ENCODE measurements at places on chromosomes 4 and X. TPM values are rescaled to one million over a fixed set of nuclear protein-coding genes. Genes with fewer than 3 reads are reported as not detected.

The TIGD4 gene
- 0.92 TPM for total RNA-seq

The GAGE2A gene
- total RNA-seq: not detected

The EMCN gene
- 13.9 TPM for total RNA-seq

The SHROOM2 gene
- 13.1 TPM for total RNA-seq

The CNKSR2 gene
- 0.86 TPM for total RNA-seq

The NLGN4X gene
- total RNA-seq: 3.6 TPM

The CD99L2 gene
- 35.2 TPM for total RNA-seq

The SORCS2 gene
- 1.7 TPM for total RNA-seq

The GPR173 gene
- total RNA-seq: 1.4 TPM

The TLR10 gene
- total RNA-seq: 0.98 TPM

The EDNRA gene
- 9.7 TPM for total RNA-seq

The ZNF81 gene
- 10.4 TPM for total RNA-seq

The FAM133A gene
- not detected for total RNA-seq

The ARMCX4 gene
- 12.7 TPM for total RNA-seq

GRCh38 chr4:68895561-68896198, 55.9 kb downstream of the UGT2A3 start:
- no peak for DNase-seq

GRCh38 chrX:48071064-48071985, at the start of gene ZNF630:
ZNF630 (minus strand) TSS chrX:48071640; CDS start chrX:48066886, 4,754 bp downstream.
- DNase-seq: peak; percentile 72

DNA sequence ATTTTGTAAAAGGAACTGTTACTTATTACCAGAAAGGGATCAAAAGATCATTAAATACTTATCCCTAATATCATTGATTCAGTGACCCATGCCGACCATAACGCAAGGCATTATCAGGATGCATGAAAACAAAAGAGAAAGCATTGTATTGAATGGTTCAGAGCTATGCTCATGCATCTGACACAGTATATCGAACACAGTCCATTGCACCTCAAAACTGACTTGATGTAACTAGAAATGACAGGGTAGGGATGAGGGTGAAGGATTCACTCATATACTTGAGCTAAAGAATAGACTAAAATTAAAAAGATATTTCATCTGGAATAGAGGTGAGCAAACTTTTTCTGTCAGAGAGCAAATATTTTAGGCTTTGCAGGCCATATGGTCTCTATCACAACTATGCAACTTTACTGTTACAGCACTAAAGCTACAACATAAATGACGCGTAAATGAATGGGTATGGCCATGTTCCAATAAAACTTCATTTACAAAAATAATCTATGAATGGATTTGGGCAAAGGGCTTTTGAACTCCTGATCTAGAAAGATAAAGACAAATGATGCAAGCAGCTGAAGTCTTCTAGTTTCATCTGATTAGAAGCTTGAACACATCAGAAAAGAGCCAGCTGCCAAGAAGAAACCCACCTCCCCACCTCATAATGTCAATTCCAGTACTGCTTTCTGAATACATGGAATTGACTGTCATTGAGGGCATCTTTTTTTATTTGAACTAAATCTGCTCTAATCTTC, 12.9 kb upstream of the SPP1 start:
- no peak for DNase-seq

DNA sequence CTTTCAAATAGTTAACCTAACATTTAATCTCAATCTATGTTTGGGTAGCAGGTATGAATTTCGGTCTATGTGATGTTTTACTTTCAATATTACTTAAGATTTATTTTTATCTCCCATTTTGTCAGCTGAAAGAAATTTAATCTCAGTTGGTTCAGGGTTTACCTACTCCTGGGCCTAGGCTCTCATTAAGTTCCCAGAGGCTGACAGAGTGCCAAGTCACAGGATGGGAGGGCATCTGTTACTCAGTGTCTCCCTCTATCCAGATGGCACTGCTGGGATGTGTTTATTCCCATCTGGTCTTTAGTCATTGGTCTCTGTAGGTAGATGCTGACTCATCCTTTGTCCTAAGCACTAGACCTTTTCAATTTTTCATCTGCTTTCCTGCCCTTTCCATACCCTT, 129.4 kb upstream of the ARSJ start:
- no peak for DNase-seq

GRCh38 chr4:99394896-99395295, 40.2 kb downstream of the ADH7 start:
- DNase-seq: no peak

DNA sequence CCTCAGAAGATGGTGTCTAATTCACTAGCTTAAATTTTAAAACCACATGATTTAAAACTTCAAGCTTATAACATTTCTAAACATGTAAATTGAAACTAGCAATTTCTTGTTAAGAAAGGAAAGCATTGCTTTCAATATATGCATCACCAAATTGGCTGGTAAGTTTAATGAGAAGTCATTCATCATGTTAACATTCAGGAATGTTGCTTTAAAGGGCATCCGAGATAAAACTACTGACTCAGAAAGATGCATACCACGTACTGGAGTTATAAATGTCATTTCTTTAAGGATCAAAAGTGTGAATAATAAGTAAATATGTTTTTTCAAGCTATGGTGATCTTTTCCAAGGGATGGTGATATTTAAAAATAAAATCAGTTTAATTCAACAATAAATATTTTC, 83.3 kb upstream of the VCX2 start:
- DNase-seq: no peak

DNA sequence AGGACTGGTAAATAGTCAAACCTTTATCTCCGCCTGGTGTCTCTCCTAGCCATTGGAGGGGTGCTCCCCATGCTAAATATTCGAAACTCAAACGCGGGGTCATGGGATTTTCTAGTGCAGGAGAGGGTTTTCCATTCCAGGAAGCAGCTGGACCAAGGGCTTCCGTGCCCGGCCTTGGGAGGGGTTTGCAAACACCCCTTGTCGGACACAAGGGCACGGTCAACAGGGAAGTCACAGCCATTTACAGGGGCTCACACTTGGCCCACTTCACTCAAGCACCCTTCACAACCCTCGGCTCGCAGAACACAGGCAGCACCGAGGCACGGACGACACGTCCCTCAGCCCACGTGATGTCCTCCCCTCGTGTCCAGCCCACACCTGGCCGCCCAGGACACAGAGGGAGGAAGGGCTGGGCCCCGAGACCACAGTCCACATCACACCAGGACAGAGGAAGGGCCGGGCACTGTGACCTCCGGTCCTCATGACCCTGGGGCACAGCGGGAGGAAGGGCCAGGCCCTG, 10.3 kb upstream of the PLCXD1 start:
- DNase-seq: no peak

GRCh38 chr4:56050625-56051024, 101.9 kb downstream of the CEP135 start:
- no peak for DNase-seq

- DNase-seq: peak; percentile 23
These were observed 108.8 kb downstream of the SPRY1 start for GRCh38 chr4:123505095-123506010.

DNA sequence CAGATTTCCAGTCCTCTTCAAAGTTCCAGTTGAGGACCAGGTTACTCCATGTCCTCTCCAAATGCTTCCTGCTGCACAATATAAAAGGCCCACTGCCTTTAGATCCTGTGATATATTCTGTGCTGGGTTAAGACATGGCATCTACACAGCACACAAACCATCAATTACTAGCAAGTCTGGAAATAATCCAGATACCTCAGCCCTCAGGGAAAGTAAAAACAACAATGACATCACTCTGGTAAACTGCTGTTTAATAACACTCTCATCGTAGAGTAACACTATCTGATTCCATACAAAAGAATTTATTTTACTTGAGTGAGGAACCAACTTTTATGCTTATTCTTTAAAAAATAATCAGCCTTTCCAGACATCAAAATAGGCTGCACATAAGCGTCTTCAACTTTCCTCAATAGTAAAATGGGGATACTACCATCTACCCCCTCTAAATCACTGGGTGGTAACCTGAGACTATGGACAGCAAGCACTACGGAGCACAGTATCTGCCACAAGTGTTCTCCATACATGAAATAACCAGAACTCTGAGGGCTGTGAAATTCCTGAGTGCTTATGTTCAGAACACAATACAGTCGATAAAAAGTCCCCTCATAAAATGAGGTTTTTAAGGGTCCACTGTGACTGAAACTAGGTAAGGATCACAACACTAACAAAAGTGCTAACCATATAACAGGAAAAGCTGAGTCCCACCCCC, 53.4 kb downstream of the ABCG2 start:
- no peak for DNase-seq

DNA sequence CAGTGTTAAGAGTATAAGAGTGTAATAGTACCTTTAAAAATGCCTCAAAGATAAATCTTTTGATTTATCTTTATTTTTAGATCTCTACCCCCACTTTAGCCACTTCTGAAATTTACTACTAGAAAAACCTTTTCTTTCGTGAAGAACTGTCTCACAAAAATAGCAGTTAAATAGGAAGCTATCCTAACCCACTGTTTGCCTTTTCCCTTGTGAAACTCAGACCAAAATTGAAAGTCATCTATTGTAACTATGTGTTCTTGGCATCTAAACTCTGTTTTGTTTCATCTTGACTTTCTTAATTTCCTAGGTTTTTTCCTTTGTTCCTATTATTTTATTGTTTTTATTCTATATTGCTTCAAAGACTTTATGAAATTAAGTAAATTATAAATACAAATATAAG, 7.8 kb upstream of the TMEM144 start:
- DNase-seq: no peak

DNA sequence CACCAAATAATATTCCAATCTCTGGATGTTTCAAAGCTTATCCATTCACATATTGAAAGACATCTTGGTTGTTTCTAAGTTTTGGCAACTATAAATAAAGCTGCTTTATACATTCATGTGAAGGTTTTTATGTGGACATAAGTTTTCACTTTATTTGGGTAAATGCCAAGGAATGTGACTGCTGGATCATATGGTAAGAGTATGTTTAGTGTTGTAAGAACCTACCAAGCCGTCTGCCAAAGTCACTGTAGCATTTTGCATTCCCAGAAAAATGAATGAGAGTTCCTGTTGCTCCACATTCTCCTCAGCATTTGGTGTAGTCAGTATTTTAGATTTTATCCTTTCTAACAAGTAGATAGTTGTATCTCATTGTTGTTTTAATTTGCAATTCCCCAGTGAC, 1047.7 kb downstream of the C4orf33 start:
- no peak for DNase-seq

DNA sequence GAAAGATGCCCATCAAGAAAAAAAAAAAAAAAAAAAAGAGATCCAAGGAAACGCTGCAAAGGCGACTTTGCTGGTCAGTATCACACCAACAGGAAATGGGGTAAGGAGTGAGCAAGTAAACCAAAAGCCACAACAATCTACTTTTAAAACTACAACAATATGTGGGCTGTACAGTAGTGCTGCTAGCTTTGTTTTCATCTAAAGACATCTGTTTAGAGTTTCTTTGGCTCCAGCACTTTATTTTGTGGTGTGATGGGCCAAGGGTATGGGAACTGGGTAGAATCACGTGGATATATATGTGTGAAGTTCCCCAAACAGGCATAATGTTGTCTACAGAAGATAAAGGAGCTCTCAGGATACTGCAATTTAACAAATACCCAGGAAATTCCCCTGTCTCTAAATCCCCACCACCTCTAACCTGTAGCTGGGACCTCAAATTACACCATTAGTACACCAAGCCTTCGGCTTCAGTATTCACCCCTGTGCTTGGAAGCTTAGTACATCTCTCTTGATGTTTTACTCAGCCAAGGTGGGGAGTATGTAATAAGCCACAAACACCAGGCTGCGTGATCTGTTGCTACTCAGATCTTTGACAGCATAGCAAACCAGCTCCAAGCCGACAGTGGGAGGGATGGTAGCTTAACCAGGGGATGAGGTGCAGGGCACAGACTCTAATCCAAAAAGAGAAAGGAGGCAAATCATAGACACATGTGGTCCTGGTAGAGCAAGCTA, 207.9 kb downstream of the HS6ST2 start:
- DNase-seq: no peak

DNA sequence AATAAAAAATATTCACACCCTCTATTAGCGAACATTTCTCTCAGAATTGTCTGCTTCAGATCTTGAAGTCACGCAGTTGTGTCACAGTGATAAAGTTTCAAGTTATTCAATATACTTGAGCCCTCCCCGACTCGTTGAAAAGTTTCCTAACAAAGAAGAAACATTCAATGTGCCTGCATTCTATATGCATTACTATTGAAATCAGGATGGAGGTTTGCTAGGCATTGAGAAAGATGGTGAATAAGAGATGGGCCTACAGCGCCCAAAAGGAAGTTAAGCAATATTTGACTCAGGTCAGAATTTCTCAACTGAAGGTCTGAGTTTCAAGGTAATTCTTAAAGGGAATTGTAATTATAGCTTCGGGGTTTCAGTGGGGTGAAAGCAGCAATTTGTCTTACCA, 6.1 kb downstream of the TCEANC start:
- no peak for DNase-seq

DNA sequence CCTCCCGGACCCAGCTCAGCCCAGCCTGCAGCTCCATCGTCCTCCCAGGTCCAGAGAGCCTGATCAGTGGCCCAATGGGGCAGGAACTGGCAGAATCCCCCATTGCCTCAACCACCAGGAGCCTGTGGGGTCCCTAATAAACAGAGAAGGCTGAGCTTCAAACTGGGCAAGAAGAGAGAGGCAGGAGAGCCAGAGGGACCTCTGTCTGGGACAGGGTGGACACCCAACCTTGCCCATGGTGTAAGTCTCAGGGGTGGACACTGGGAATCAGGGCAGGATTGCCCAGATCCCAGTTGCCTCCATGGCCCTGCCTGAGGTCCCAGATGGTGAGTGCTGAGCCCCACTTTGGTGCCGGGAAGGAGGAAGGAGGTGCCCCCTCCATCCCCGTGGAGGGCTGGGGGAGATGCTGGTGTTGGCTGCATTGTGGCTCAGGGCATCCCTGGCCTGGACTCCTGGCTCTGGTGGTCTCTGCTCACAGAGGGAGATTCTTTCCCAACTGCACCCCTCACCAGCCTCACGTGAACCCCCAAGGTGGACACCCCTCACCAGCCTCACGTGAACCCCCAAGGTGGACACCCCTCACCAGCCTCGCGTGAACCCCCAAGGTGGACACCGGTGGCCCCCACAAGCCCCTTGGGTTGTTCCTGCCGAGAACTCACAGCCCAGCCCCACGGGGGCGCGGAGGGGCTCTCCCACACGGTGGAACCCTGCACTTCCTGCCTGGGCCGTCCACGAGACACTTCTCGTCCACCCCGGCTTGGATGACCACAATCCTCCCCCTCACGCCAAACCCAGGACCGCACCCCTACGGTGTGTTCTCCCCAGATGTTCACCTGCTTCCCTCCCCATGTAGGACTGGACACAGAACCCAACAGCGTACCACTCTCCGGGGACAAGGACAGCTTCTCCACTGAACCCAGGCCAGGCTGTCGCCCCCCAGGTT, 5.4 kb downstream of the CPLX1 start:
- no peak for DNase-seq

- no peak for DNase-seq
These were observed 255.5 kb downstream of the LDB2 start for GRCh38 chr4:16642897-16643296.

DNA sequence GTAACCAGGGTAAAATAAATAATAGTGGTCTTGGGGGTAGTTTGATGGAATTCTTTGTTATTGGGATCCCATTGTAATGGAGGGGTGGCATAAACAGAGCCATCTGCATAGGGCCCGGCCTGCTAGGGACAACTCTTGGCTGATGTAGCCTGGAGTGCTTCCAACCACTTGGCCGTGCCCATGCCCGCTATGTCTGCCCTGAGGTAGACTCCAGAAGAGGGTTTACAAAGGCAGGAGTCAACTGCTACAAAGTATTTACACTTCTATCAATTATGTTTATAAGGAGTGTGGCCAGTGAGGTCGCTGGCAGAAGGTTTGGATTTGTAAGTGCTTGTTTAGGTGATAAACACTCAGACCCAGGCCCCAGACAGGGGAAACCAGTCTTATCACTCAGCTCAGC, 8.1 kb downstream of the RASL11B start:
- DNase-seq: no peak

- no peak for DNase-seq
These were observed 79.3 kb downstream of the FBXW7 start for GRCh38 chr4:152456609-152457008.

Measured in mucosa of gallbladder (tissue), 1 donor.